Fibroblast of villous mesenchyme (primary cell): ENCODE measurements at places on chromosomes 16 and 17. TPM values are rescaled to one million over a fixed set of nuclear protein-coding genes. Genes with fewer than 3 reads are reported as not detected.

DNA sequence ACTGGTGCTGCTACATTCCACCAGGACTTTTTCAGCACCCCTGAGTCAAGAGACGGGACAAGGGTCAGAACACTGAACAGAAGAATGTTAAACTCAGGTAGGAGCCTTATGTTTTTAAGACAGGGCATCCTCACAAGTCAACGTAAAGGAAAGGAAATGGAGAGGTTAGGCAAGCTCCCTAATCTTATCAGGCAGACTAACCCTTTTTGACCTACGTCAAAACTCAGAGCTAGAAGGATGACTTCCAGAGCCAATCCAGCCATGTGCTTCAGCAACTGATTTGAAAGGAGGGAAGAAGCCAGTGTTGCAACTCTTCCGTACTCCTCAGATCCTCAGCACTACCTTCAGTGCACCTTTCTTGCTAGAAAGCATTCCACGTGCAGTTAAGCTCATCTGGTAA lies 46.8 kb downstream of the REXO5 start:
- peak; percentile 84 for DNase-seq

The SPATA33 gene
- 3.5 and 3.9 TPM in 2 replicates for total RNA-seq

The PITPNM3 gene
- total RNA-seq, result under 0.01 and 0.64 TPM in 2 replicates

The SLC47A2 gene
- total RNA-seq, result not detected in 2 replicates

GRCh38 chr17:82065193-82065637 lies 389 bp downstream of the DUS1L start:
- DNase-seq, result peak; percentile 51
